Esophagus squamous epithelium (tissue), 5 donors: ENCODE measurements at places on chromosomes 13 and 19.

DNA sequence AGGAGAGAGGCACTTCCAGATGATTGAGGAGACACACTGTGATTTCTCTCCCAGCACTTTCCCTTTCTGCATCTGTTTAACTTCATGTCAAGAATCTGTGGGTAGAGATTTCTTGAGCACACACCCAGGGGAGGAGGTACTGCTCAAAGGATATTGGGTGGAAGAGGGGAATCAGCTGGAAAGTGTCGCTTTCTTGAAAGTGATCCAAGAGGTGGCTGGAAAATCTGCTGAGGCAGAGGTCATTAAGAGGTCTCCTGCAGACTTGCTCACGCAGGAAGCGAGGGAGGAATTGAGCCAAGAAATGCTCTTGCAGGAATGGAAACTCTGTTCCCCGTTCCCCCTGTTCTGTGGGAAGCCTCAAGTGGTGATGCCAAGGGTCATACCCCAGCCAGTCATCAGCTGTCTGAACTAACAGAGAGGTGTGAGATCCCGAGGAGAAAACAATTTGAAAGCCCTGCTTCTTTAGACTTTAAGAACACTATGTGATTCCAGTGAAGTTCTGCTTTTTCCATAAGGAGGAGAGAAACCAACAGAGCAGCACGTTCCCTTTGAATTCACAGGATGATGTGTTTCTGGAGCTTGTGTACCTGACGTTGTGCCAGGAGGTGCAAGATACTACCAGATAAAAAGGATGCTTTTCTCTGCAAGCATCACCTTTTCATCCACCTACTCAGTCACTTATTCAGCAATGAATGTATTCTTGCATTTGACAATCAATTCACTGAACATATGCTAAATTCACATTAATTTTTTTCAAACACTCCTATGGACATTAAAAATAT, 163.4 kb upstream of the GPR12 start:
- no peak for DNase-seq

DNA sequence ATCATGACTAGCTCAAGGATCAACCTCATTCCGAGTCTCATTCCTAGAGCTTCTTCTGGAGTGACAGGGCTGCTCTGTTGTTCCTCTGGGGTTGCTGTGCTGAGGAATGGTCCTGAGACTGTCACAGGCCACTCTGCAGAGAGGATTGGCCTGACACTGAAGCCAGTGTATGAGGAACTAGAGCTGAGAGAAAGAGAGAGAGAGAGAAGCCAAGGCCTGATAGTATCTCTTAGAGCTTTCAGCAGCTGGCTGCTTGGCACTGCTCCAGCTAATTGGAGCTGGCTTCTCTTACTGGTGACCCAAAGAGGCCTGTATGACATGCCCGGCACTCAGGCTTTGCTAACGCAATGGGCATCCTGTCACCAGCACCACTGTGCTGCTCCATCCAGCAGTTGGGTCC, 73.4 kb upstream of the FLT1 start:
- no peak for DNase-seq

- no peak for DNase-seq
These were observed 9.9 kb upstream of the PRODH2 start for GRCh38 chr19:35822579-35822978.

DNA sequence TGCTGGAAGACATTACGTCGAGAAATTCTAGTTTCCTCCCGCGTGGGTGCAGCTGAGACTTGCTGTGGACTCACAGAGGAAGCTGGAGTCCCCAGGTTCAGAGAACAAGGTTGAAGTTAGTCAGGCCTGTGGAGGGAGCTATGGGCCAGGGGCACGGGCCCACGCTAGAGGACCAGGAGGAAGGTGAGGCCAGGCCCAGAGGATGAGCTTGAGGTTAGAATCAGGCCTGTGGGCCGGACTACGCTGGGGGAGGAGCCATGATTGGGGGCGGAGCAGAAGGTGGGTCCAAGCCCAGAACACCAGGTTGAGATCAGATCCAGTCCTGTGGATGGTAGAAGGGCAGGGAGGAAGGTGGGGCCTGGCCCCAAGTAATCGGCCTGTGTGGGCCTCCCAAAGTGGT, 32.6 kb downstream of the ZNF846 start:
- DNase-seq: no peak

- no peak for DNase-seq
These were observed 58.0 kb downstream of the TNFRSF19 start for GRCh38 chr13:23628250-23628649.

- no peak for DNase-seq
These were observed 2.8 kb upstream of the ERFL start for GRCh38 chr19:41930926-41931592.

GRCh38 chr13:44104969-44105368, 225.3 kb downstream of the LACC1 start:
- no peak for DNase-seq

DNA sequence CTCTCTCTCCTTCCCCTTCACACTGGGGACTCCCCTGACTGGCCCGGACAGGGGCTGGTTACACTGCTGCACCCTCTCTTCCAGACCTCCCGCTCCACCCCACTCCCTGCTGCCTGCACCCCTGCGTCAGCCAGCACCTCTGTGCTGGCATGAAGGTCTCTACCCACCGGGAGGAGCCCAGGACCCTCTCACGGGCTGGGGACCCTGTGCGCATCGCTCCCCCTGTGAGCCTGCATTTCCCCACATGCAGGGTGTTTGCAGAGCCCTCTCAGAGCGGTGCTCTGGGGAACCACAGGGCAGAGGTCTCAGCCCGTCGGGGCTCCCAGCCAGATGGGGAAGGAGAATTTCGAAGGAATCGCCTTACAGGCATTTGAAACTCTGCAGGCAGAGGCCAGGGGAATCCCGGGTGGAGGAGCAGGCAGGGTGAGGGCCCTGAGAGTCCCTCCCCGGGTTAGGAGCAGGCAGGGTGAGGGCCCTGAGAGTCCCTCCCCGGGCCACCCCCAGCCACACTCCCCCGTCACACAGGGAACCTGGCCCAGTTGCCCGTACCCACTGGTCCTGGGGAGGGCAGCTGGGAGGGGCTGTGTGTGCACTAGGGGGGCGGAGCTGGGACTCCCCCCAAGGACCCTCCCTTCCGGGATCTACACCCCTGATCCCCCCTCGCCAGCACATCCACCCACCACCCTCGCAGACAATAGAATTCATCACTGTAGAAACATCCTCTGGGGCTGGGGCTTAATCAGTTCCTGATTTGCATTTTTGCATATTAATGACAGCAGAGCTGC, 16.3 kb upstream of the TCF3 start:
- DNase-seq: no peak

- DNase-seq: no peak
These were observed 36.4 kb downstream of the COG3 start for GRCh38 chr13:45501175-45501526.

DNA sequence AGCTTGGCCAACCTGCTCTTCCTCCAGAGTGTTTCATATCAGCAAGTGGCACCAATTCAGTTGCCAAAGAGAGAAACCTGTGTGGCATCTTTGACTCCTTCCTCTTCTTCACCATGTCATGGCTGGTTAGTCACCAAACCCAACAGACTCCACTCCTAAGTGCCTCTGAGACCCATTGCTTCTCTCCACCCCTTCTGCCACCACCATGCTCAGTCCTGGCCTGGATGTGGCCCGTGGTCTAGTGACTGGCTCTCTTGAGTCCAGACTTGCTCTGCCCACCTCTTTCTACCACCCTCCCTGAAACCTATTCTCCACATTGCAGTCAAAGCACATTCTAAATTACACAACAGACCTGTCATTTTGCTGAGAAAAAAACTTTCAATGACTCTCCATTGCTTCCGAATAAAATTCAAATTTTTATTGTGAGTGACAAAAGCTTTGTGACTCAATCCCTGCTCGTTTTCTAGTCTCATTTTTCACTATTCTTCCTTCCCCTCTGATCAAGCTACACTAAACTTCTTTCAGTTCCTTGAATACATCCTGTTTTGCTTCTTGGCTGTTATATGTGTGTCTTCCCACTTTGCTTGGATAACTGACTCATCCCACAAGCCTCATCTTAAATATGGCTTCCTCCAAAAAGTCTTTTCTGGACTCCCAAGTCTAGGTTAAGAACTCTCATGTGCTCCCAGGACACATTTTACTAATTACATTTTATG, 12.0 kb upstream of the TNFSF11 start:
- no peak for DNase-seq

- DNase-seq: no peak
These were observed 9.4 kb upstream of the FXYD3 start for GRCh38 chr19:35106291-35106583.

DNA sequence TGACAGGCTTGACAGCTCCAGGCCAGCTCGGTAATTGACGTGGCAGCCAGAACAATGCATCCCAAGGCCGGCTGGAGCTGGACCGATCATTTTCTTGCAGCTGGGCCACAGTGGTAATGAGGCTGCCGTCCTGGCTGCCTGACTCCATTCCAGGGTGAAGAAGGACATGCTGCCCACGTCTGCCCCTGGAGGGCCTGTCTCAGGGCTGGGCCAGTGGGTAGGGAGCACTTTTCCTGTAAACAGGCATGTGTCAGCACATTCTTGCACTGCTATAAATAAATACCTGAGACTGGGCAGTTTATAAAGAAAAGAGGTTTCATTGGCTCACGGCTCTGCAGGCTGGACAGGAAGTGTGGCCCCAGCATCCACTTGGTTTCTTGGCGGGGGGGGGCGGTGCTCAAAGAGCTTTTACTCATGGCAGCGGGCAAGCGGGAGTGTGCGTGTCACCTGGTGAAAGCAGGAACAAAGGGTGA, 38.1 kb upstream of the KCTD15 start:
- DNase-seq: no peak
